ENCODE measurements at places on chromosomes 16 and 17.

DNA sequence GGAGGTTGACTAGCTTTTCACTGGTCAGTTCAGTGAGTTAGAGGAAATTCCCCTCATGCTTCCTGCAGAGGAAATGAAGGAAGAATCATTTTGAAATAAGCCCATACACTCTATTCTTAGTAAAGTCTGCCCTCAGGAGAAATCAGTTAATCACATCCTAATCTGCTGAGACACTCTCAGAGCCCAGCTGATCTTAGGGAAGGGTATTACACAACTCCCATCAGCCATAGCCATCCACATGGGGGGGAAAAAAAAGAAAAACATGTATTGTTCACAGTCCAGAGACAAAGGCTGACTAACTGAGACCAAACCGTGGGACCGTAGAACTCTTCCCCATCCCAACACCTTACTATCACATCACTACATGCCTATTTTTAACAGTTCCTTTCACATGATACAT is 722.3 kb downstream of the CDH8 start:
- DNase-seq: no peak

GRCh38 chr16:66372898-66373155 is 6.3 kb downstream of the CDH5 start:
- DNase-seq: no peak

- no peak for DNase-seq
Measured at GRCh38 chr17:8647956-8648355, 17.4 kb upstream of the MYH10 start.

- DNase-seq: no peak
Measured at GRCh38 chr17:58020401-58020800, 13.4 kb upstream of the SRSF1 start.

DNA sequence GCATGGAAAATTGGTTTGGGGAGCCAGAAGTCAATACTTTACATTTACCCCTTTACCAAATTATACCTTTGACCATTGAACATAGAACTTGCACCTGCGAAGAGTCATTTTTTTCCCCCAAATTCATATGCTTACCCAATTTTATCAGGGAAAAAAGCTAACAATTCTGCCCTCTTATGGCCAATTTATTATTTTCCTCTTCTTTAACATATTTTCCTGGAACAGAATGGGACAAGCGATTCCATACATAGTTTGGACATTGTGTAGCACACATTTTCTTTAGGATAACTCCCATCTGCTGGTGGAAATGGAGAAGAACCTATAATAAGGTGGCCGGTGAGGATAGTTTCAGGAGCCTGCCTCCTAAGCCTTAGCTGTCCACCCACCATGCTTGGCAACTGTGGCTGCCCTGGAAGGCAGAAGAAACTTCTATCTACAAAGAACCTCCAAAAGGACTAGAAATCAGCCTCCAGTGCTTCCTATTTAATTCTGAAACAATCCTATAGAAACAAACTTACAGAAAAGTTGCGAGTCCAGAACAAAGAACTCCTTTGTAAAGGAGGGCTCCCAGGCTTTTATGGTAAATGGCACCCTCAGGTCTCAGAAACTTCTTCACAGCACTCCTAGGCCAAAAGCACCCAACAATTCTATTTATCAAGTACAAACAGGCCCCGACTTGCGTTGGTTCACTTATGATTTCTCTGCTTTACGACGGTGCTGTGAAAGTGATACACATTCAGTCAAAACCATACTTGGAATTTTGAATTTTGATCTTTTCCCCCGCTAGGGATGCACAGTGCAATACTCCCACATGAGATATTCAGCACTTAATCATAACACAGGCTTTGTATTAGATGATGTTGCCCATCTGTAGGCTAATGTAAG is 64.1 kb upstream of the CACNG4 start:
- DNase-seq: no peak

DNA sequence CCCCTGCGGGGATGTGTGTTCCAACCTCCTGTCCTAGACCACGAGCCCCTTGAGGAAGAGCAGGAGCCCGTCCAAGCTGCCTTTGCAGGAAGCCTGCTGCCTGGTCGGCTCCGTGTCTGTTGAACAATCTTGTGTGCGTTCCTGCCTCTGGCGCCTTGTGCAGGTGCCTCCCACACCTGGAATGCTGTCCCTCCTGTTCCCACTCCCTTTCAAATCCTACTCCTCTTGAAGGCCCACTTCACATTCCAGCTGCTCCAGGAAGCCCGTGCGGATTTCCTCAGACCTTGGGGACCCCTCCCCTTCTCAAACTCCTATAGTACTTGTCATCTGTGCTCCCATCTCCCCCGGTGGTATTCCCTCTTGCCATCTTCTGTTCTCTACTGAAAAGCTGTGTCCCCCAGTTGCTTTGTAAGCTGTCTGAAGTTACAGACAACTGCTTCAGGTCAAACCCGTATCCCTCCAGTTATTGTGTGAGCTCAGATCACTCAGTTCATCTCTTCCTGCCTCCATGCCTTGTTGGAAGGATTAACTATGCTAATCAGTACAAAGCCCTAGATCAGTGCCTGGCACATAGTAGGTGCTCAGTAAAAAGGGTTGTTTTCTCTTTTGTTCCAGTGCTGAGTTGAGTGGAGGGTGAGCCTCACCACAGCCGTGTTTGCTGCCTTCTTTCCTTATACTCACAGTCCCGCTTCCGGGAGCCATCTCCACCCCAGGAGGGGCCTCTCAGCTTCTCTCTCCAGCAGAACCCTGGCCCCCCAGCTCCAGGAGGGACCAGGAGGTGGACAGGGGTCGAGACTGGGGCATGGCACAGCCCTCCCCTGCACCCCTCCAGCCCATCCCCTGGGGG is 241.8 kb upstream of the CIBAR2 start:
- DNase-seq: no peak

GRCh38 chr17:82752371-82753200 is 721 bp downstream of the TBCD start:
- DNase-seq: no peak

- no peak for DNase-seq
Measured at GRCh38 chr17:74260525-74260850, 13.5 kb upstream of the DNAI2 start.

- DNase-seq: no peak
Measured at GRCh38 chr17:78125976-78126894, 2.3 kb downstream of the TMC6 start.

- no peak for DNase-seq
Measured at GRCh38 chr16:61435346-61435745, 600.9 kb downstream of the CDH8 start.

DNA sequence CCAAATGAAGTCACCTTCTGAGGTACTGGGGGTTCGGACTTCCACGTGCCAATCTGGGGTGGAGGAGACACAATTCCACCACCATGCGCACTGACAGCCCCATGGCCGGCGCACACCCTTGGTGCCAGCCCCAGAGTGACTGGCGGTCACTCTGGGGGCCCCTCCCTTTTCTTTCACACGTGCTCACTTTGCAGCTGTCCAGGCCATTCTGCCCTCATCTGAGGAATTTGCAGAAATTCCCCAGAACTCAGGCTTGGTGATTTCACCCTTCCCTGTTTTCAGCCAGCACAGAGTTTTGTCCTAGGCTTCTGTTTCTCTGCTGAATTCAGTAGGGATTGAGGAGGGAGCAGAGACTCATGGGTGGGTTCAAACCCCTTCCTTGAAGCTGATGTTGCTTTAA is 54.8 kb downstream of the CDRT4 start:
- no peak for DNase-seq

DNA sequence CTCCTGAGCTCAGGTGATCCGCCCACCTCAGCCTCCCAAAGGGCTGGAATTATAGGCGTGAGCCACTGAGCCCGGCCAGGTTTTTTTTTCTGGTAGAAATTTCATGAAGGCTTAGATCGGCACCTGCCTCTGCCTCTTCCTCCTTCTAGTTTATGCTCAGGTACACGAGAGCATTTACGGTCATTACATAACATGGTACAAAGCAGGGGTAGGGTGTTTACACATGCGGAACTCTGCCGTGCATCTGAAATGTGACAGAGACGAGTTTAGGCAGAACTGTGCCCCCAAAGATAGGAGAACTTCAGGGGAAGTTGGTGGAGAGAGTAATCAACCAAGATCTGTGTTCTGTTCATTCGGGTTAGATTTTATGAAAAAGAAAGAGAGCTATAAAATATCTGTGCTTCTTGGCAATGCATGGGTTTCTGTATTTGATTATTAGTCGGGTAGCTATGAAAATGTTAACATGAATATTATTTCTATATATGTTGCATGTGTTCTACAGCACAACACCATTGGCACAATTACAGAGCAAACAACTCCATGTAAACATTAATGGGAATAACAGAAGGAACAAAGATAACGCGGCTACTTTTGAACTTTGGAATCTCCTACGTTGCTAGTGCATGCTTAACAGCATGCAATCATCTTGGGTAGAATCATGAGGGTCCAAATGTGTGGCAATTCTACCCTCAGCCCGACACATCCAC is 23.5 kb upstream of the MAP2K6 start:
- no peak for DNase-seq

GRCh38 chr17:35315283-35315682 is 58.1 kb downstream of the SLFN11 start:
- no peak for DNase-seq

DNA sequence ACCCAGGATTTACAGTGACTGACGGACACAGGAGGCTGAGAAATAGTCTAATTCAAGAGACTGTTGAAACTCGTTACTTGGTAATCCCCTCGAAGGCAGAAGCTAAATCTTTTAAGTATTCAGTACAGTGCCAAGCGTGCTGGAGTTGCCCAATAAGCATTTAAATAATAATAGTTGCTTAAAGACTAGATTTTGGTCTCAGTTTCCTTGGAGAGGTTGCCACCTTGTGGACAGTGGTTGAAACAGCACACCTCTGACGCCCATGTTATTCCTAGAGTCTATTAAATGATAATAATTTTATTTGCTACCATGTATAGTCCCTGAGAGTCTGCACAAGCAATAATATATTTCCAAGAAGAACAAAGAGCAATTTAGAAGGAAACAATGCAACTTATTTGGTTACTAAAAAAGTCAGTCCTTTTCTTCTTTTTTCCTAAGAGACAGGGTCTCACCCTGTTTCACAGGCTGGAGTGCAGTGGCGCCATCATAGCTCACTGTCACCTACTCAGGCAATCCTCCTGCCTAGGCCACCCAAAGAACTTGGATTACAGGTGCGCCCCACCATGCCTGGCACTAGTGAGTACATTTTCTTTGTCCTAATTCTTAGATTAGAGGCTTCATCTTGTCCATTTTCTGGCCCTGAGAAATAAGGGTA is 138.0 kb upstream of the NUDT7 start:
- peak; percentile 51 for DNase-seq

- no peak for DNase-seq
Measured at GRCh38 chr17:77474292-77474988, 333.7 kb downstream of the SEC14L1 start.

DNA sequence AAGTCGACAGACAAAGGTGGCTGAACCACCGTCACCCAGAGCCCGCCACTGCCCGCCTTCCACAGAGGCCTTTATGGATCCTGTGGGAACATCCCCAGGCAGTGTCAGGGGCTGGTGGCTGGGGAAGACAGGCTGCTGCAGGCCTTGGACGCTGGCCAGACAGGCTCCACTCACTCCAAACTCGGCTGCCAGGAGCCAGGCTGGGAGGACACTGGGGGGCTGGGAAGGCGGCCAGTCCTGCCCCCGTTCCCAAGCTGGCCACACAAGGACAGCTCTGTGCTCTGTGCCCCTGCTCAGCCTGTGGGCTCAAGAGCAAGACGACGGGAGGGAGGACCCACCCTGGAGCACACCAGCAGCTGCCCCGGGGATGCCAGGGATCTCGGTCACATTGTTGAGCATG is 7.6 kb upstream of the LCAT start:
- no peak for DNase-seq

- no peak for DNase-seq
Measured at GRCh38 chr17:55124730-55125360, 139.9 kb upstream of the HLF start.

DNA sequence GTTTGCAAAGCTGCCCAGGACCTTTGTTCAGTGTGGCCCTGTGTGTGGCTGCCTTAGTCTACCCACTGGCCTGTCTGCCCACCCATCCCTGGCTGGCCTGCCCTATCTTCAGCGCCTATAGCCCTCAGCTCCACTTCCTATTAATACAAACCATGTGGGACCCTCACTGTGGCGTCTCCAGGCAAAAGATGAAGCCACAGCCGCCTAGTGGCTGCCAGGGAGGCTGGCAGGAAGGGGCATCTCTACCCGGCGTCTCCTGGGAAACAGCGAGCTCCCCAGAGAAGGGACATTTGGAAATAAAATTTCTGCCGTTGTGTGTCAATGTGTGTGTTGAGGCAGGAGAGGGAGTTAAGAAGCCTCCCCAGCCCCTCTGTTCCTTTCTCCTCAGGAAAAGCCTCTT is 31.5 kb downstream of the NEUROD2 start:
- DNase-seq: no peak

GRCh38 chr17:17824119-17824782 is 12.5 kb downstream of the SREBF1 start:
- peak; percentile 52 for DNase-seq

- no peak for DNase-seq
Measured at GRCh38 chr17:15181333-15181732, 83.8 kb downstream of the PMP22 start.

DNA sequence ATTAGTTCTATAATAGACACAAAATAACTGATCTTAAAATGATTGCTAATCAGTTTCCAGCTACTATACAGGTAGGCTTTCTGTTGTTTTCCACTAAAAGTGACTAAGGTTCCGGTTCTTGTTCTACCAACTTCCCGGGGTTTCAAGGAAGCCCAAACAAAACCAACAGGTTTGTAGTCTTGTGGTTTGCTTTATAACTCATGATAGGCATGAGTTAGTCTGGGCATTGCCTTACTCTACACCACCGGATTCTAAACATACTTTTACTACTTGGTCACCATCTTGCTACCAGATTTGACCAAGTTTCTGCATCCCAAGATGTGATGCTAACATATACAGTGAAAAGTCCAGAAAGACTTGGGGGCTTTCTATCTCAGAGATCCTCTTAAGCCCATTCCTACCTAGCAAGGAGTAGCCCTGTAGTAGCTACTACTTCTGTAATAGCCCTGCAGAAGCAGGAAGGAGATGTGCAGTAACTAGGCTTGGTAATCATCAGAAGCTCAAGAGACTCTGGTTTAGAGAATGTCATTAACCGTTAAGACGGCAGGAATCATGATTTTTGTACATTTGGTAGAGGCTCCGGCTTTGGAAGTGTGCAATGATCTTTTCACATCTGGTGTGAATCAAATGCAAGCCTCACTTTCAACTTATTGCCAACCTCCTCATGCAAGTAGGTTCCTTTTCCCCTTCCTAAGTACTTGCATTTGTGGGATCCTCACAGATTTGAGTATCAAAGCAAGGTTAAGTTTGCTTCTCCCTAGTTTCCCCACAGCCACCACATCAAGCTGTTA is 1.6 kb downstream of the FAM117A start:
- DNase-seq: no peak

Measured in CD4-positive, alpha-beta T cell treated with Interleukin-10 for 1 hour (primary cell).